ENCODE measurements at places on chromosomes 6 and 20. TPM values are rescaled to one million over a fixed set of nuclear protein-coding genes. Genes with fewer than 3 reads are reported as not detected.

DEFB124 gene
- not detected for polyA plus RNA-seq

RFX6 gene
- polyA plus RNA-seq, result 0.10 TPM

CLIC5 gene
- 191 TPM for polyA plus RNA-seq

DNA sequence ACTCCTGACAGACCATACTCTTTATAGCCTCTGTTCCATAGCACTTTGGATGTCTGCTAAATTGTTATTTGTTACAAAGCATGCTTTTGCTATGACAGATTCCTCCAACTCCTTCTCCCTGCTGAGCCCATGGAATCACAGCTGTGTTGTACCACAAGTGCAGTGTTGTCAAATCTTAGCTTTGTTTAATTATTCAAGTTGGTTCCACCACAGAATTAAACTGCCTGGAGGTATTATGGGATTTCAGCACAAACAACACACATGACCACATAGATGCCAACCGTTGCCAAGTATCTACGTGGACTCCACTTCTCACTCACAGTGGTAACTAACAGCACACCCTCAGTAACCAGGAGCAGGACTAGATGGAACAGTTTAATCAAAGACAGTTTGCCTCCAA is 32.7 kb upstream of the MARCKS start:
- no peak for DNase-seq

DNA sequence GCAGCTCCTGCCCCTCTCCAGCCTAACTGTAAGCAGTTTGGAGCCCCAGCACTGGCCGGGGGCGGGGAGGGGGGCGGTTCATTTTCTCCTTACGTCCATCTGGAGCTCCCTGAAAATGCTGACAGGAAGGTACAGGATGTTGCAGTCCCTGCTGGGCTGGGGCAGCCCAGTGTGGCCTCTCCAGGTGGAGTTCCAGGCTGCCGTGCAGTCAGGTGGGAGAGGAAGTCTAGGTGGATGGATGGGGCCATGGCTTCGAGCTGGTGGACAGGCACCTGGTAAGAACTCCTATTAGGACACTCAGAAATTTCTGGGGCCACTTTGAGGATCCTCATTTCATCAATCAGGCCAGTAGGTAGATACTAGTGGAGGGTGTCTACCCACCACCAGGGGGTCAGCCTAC is 295.2 kb downstream of the CDH26 start:
- DNase-seq, result no peak

GRCh38 chr6:4093288-4093687 is 14.4 kb upstream of the FAM217A start:
- DNase-seq, result no peak

GRCh38 chr6:24788031-24788665 is 10.6 kb downstream of the ARMH2 start:
- no peak for DNase-seq

DNA sequence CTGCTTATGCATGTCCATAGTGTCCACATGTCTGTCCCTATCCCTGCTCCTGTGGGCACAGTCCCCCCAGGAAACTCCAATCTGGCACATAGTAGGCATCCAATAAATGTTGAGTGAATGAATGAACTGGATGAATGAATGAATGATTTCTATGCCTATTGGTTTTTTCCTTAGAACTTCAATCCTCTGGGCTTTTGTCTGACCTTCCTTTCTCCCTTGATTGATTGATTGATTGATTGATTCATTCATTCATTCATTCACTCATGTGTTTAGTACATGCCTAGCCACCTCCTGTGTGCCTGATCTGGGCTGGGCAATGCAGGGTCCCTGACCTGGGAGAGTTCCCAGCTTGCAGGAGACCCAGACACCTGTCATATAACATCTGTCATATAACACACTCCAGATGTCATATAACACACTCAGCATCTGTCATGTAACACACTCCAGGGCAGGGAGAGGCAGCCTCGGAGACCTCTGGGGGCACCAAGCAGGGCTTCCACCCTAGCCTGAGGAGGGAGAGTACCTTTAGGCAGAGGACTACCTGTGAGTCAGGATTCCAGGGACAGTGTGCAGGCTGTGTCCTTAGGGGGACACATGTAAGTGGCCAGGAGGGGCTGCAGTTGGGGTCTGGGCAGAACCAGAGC is 17.9 kb downstream of the VSTM2L start:
- no peak for DNase-seq

GRCh38 chr6:76803038-76803580 is 660.2 kb downstream of the HTR1B start:
- DNase-seq, result no peak
